Stimulated activated CD4-positive, alpha-beta T cell treated with anti-CD3 and anti-CD28 coated beads, Interleukin-1b, Interleukin-23, amount 100 ng/mL, for 1 hour (primary cell): ENCODE measurements at places on chromosomes 6 and 20.

DNA sequence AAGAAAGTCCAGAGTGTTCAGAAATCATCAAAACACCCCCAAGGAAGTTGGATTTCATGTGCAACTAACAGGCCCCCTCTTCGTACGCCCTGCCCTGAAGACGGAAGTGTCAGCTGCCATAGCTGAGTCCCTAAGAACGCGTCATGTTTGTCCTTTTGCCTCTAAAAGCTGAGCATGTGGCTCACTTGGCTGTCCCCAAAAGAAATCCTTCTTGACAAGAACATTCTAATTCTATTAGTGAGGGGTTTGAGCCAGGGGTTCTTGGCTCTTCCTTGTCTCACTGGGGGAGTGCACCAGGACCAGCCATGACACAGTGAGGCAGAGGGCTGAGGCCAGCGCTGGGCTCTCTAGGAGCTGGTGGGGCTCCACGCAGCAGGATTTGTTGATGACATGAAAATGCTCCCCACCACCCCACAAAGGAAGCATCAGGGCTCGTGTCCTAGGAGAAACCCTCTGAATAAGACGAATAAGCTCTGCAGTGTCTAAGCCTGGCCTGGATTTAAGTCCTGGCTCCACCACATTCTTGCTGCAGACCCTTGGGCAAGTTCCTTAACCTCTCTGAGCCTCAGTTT, 20.0 kb upstream of the SPO11 start:
- no peak for DNase-seq

- DNase-seq, result no peak
These were observed 921.8 kb upstream of the GJE1 start for GRCh38 chr6:141210901-141211300.

- no peak for DNase-seq
These were observed 951.1 kb upstream of the ADGRB3 start for GRCh38 chr6:67683960-67684359.

DNA sequence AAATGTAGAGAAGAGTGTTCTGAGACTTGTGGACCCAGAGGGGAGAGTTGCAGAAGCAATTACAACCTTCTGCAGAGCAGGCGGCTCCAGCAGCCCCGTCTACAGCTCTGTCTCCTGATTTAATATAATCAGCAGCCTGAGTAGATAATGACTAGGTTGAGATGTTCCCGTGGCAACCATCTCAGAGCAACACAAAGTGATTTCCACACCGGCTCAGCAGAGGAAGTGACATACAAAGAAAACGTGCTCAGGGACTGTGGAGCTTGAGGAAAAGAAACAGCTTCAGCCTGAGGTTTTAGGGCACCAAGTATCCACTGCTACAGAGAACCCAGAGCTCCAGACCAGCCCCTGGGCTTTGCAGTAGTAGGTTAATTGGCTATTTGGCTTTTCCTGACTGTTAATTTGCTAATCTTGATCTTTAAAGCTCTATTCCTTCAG, 136.4 kb downstream of the MTFR2 start:
- DNase-seq, result no peak

DNA sequence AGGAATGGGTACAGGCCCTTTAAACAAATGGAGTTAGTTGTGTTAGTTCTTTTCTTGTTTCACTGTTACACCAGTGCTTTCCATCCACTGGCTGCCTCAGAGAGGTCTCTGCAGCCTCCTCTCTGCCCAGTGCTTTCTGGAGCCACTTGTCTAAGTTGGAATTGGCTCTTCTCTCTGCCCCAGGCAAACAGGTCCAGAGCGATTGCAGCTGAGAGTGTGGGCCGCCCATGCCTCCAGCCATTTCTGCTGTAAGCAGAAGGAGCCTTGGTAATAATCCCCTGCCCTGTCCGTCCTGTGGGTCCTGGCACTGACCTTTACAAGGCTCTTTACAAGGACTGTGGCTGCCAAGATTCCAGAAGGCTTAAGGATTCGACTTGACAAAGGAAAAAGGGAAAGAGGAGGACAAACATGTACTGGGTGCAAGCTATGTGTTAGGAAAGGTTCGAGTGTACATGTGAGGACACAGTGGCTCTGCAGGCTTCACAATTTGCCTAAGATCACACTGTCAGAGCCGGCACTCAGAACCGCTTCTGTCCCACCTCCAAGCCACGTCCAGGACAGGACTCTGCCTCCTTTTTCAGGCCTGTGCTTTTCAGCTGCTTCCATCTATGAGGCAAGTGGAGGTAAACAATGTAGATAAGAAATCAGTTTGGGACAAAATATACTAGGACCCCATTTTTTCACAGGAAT, 88.5 kb downstream of the POPDC3 start:
- no peak for DNase-seq

DNA sequence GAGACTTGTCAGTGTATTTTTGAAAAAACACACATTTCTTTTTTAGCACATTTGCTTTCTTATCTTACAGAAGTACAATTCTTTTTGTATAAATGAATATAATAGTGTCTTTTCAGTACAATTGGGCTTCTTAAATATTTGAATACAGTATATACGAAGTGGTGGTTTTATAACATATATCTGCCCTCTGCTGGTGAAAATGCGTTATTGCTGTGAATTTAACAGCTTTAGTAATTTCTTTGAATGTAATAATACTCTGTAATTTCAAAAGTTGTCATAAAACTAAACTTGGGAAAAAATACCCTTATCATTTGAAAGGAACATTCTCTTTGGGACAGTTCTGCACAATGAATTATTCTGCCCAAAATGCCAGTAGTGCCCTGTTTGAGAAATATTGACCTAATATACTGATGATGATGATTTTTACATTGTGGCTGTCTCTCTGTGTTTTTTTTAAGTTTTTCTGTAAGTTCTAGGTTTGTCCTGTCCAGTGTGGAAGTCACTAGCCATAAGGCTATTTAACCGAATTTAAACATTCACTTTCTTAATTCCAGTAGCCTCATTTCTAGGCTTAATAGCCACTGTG, 19.0 kb downstream of the SMAP1 start:
- no peak for DNase-seq

GRCh38 chr20:38804682-38805501, 605 bp upstream of the PPP1R16B start:
- DNase-seq, result peak; percentile 19

DNA sequence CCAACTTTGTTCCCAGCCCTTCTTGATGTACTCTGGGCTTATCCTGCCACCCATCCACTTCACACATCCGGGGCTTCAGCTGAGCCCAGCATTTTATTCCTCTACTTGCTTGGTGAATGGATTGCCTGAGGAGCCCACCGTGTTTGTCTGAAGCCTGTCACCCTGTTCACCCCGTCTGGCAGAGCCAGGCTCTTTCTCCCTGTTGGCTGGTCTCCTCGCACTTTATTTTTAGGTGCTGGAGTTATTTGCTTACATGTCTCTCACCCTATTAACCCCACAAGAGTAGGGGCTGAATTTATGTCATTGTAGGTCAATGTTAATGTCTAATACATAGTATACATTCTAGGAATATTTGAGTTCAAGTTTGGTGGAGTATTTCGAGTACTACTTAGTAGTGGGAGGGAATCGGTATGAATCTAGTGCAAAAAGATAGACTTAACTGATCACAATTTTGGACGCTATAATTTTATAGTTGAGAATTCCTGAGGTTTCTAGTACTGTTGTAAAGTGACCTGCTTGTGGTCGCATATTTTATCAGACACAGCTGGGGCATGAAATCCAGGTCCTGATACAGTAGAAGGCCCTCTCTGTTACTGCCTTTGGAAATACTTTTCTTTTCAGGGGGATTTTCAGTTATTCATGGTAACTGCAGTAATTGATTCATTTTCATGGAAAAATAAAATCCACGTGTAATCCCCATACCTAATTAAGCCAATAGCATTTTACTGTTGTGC, 10.8 kb downstream of the JARID2 start:
- no peak for DNase-seq

GRCh38 chr20:37102571-37102970, 6.8 kb upstream of the RBL1 start:
- DNase-seq, result no peak

GRCh38 chr20:57243480-57244220, 22.8 kb downstream of the BMP7 start:
- DNase-seq, result no peak

GRCh38 chr20:751761-752160, 16.5 kb downstream of the SLC52A3 start:
- no peak for DNase-seq

DNA sequence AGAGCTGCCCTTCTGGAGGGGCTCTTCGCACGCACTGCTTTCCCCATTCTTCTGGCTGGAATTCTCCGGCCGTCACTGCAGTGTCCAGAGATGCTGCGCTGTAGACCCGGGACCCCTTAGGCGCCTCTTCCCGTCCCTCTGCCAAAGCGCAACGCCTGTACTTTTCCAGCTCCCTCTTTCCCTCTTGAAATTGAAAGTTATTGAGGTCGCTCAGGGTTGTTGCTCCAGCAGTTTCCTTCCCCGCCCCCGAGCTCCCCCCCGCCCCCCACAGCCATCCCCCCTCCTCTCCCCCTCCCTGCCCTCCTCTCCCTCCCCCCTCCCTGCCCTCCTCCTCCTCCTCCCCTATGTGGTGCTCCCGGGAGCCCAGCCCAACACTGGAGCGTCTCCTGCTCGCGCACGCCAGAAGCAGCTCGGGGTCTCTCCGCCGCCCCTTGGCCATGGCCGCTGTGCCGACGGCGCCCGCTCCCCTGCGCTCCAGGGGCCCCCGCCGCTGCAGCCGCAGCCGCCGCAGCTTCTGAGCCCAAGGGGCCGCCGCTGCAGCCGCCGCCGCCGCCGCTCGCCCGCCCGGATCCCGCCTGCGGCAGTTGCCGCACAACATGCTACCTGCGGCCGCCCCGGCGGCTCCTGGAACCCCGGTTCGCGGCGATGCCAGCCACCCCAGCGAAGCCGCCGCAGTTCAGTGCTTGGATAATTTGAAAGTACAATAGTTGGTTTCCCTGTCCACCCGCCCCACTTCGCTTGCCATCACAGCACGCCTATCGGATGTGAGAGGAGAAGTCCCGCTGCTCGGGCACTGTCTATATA, at the start of gene RSPO3:
Gene RSPO3 (plus strand): TSS at position 374 of the 804 bp plus-strand sequence. CDS start 522 bp downstream, outside the sequence.
- DNase-seq, result no peak

DNA sequence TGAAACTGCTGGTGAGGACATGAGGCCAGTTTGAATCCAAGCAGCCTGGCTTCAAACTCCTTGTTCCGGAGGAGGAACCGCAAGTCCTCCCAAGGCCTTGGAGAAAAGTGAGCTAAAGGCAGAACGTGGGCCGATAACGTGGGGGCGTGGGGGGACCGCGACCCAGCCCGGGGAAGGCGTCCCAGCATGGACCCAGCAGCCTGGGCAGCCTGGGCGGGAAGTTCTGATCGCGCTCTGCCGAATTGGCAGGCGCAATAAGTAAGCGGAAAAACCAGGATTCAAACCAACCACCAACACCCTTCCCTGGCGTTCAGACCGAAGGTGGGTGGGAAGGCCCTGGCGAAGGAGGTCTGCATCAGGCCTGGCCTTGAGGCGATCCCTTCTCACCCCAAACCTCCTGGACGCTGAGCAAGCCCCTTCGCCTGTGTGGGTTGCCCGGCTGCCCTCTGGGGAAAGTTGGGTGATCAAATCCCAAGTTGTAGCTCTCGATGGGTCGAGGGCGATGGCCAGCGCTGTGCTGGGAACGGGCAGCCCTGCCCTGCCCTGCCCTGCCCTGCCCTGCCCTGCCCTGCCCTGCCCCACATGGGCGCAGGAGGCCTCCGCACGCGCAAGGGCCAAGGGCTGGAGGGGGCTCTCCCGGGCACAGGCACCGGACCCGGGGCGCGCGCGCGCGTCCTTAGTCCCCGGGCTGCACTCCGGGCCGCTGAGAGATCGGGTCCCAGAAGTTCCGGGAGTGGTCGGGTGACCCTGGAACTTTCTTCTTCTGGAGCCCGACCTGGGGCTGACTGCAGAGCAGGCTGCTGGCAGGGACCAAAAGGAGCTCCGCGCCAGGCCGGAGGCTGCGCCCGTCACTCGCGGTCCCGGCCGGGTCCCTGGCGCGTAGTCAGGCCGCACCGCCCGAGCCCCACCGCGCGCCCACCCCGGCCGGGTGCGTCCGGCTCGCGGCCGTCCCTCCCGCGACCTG, 637 bp upstream of the SLC22A3 start:
- no peak for DNase-seq

DNA sequence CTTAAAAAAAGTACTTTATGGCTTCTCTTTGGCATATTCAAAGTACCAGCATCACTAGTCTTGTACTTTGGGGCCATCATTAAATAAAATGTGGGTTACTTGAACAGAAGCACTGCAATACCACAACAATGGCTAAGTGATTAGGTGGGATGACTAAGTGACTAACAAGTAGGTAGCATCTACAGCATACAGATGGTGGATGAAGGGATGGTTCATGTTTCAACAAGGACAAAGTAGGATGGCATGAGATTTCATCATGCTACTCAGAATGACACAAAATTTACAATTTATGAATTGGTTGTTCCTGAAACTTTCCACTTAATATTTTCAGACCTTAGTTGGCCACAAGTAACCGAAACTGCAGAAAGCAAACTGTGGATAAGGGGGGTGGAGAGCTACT, 7.7 kb downstream of the MPC1 start:
- DNase-seq, result no peak

DNA sequence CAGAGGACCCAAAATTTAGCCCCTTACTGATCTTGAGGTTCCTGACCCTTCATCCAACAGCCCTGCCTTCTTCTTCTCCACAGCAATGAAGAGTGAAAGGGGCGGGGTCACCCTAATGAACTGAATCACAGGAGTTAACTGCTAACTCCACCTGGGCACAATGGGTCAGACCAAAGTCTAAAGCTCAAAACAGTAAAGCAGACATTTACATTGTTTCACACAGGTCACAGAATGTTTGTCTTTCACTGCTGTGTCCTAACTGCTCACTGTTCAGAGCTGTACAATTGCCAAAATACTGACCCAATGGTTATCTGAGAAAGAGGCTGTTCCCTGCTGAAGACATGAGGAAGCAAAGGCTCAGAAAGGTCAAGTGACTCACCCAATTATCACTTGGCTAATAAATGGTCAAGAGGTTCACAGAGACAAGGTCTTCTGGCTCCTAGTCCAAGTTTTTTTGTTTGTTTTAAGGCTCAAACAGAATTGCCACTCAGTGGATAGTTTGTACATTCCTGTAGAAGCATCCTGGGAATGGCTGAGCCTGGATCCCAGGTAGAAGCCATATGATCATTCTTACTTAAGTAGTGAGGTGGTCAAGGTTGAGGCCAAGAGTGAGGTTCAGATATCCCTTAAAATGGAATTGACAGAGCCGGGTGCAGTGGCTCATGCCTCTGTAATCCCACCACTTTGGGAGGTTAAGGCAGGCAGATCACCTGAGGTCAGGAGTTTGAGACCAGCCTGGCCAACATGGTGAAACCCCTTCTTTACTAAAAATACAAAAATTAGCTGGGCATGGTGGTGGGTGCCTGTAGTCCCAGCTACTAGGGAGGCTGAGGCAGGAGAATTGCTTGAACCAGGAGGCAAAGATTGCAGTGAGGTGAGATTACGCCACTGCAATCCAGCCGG, 35.1 kb upstream of the FAM83C start:
- DNase-seq, result no peak

GRCh38 chr6:123118811-123119210, 122.8 kb downstream of the CLVS2 start:
- DNase-seq, result no peak

- no peak for DNase-seq
These were observed 20.8 kb downstream of the TOP1 start for GRCh38 chr20:41049451-41049850.

DNA sequence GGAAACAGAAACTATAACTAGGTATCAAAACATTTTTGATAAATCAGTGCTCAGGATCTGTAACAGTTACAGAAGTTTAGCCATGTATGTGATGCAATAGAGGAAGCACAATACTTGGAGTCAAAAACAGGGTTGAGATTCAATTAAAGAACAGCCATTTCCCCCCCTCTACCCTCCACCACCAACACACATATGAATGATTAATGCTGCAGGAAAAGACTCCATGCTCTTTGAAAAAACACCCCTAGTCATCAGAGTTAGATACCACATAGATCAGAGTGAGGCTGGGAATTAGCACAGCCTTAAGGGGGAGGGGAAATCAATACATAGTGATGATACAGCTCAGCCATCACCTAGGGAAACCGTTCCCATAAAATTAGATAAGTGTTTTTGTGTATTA, 108.9 kb upstream of the EMILIN3 start:
- no peak for DNase-seq
